CD4-positive, alpha-beta T cell (primary cell): ENCODE measurements at places on chromosomes 16 and 17.

DNA sequence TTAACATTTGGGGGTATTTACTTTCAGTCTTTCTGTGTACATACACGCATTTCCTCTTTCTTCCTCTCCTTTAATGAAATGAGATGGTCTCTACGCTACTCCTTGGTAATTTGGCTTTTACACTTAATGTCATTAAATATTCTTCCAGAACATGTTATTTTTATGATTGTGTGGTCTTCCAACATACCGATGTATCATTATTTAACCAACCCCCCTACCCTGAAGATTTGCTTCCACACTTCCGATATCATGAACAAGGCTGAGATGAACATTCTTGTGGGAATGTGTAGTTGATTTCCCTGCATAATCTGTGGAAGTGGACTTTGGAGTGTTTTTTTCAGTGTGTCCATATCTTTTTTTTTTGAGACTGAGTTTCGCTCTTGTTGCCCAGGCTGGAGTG, 2.3 kb upstream of the PGS1 start:
- no peak for DNase-seq

- no peak for DNase-seq
These were observed 158.4 kb upstream of the ZKSCAN2 start for GRCh38 chr16:25416002-25416401.

DNA sequence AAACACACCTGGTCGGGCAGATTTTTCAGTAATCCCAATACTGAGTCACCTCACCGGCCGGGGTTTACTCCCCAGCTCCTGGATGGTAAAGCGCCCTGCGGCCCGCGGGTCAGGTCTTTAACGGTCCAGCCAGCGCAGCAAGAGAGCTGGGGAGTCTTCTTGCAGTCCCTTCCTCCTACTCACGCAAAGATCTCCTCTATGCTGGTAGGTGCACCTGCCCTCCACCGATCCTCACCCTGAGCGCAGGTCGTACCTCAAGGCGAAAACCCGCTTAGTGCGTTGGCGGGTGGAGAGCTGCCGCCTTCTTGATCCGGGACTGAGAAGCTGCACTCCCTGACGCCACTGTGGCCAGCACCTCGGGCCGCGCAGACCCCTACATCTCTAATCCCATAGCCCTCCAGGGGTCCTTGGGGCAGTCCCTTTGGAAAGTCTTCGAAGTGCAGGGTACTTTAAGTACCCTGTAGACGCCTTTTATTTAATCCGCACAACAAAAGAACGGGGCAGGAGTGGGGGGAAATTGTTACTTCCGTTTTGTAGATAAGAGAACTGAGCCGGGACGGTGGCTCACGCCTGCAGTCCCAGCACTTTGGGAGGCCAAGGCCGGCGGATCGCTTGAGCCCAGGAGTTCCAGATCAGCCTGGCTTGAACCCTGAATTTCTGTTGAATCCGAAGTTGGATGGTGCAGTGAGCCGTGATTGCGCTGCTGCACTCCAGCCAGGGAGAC, 10.4 kb upstream of the HOXB13 start:
- DNase-seq, result no peak

DNA sequence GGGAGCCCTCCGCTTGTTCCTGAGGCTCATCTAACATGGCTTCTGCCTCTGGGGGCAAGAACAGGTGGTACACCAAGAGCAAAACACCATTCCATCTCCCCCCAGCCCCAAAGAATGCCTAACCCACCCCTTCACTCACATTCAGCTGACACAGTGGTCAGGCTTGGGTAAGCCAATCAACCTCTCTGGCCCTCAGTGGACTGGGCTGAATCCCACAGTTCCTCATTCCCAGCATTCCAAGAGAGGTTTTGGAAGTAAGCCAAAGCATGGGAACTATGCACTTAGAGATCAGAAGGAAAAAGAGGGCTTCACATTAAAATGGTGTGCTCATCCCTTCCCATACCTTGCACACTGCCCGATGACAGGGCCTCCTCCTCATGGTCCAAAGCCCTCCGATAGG, 7.8 kb downstream of the PIGS start:
- DNase-seq, result no peak

- DNase-seq, result no peak
These were observed 12.7 kb downstream of the SCGB1C2 start for GRCh38 chr17:149897-150584.

DNA sequence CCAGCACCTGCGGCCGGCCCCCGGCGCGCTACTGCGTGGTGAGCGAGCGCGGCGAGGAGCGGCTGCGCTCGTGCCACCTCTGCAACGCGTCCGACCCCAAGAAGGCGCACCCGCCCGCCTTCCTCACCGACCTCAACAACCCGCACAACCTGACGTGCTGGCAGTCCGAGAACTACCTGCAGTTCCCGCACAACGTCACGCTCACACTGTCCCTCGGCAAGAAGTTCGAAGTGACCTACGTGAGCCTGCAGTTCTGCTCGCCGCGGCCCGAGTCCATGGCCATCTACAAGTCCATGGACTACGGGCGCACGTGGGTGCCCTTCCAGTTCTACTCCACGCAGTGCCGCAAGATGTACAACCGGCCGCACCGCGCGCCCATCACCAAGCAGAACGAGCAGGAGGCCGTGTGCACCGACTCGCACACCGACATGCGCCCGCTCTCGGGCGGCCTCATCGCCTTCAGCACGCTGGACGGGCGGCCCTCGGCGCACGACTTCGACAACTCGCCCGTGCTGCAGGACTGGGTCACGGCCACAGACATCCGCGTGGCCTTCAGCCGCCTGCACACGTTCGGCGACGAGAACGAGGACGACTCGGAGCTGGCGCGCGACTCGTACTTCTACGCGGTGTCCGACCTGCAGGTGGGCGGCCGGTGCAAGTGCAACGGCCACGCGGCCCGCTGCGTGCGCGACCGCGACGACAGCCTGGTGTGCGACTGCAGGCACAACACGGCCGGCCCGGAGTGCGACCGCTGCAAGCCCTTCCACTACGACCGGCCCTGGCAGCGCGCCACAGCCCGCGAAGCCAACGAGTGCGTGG, 1.5 kb downstream of the NTN1 start:
- peak; percentile 8 for DNase-seq

GRCh38 chr16:27801289-27801945, 251.5 kb downstream of the KATNIP start:
- DNase-seq, result no peak

GRCh38 chr17:28975646-28976045, 24.3 kb upstream of the PHF12 start:
- DNase-seq, result no peak

- no peak for DNase-seq
These were observed 112.8 kb downstream of the IRX5 start for GRCh38 chr16:55043499-55043898.

DNA sequence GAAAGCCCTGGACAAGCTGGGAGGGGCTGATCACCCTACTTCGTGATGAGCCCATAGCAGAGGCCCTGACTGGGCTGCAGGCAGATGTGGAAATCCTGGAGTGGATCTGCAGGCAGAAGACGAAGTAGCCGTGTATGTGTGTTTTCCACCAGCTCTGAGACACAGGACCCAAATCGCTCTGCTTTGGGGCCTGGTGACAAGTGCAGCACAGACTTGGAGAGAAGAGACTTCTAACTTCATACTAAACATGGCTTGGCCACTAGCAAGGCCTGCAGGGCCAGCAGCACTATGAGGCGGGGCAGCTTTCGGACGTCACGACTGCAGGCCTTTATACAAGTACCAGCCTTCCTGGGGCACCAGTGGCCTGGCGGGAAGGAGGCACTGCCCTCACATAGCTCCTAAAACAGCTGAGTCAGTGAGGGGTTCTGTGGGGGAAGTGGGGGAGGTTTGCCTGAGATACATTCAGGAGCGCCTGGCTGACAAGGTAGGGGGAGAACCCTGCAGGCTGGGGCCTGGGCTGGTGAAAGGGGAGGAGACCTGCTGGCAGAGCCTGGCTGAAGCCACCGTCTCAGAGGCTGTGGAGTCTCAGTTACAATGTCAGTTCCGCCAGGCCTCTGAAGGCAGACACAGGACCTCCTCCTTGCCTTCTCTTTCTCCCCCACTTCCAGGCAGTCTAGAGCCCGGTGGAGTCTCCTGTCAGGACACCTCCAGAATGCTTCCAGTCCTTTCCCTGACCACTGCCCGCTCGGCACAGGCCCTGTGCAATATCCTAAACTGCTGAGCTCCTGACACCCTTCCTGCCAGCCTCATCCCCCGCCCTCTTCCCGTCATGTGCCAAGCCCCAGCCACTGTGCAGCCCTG, 73.4 kb downstream of the WSB1 start:
- DNase-seq, result no peak

- DNase-seq, result no peak
These were observed 75.5 kb downstream of the SLC5A11 start for GRCh38 chr16:24921229-24921628.

- no peak for DNase-seq
These were observed 23.1 kb downstream of the CREBBP start for GRCh38 chr16:3857189-3858043.

- DNase-seq, result peak; percentile 69
These were observed 3.7 kb upstream of the CNP start for GRCh38 chr17:41962768-41963434.

DNA sequence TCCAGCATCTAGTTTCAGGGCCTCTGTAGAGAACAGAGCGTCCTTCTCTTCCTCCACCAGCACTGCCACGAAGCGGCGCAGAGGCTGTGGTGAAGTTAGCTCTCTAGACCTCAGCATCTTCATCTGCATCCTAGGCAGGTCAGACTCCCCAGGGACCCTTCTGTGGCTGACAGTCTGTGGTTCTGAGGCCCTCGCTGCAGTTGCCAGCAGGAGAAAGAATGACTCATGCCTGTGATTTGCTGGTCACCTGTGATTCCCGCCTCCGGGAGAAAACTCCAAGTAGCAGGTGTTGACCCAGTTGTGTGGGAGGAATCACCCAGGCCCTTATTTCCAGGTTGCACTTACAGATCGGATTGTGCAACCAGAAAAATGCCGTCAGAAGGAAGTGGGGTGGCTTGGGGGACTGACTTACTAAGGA, 117.3 kb upstream of the CACNG5 start:
- no peak for DNase-seq

DNA sequence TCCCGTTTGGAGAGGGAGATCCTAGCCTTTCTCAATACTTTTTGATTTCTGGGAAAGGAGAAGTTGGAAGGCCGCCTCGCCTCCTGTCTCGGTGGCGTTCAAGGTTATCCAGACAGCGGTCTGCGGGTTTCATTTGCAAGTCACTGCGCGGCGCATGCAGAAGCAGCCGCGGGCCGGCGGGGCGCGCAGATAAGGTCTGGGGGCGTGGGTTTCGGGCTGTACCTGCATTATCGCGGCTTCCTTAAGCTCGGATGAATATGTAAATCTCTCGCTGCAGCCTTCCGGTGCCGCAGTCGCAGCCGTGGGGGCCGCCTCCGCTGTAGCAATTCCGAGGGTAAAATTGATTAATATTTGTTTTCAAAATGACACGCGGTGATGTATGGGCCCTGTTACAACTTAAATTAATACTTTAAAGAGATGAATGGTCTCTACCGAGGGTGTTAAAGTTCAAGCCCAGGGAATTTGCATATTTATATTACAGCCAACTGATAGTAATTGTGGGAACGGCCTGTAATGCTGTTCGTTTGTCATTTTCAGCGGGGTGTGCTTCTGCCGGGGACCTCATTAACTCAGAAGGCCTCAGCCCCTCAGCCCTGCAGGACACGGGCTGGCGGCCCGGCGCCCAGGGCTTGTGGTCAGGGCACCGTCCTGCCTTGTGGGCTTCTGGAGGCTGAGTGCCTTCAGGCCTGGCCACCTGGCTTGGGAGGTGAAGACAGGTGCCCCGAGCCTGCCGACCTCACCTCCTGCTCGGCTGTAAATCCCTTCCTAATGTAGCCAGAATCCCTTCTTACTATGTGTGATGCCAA, 99.4 kb downstream of the CYLD start:
- DNase-seq, result peak; percentile 59

GRCh38 chr16:59733321-59733720, 999.2 kb upstream of the GOT2 start:
- DNase-seq, result no peak

GRCh38 chr16:55655381-55655896, 349 bp upstream of the SLC6A2 start:
- DNase-seq, result no peak
